Trophoblast cell (in vitro differentiated cells and primary cell): ENCODE measurements at places on chromosomes 7 and 10.
A peak's percentile ranks its signal among the peaks of the same experiment; 100 is the strongest.

DNA sequence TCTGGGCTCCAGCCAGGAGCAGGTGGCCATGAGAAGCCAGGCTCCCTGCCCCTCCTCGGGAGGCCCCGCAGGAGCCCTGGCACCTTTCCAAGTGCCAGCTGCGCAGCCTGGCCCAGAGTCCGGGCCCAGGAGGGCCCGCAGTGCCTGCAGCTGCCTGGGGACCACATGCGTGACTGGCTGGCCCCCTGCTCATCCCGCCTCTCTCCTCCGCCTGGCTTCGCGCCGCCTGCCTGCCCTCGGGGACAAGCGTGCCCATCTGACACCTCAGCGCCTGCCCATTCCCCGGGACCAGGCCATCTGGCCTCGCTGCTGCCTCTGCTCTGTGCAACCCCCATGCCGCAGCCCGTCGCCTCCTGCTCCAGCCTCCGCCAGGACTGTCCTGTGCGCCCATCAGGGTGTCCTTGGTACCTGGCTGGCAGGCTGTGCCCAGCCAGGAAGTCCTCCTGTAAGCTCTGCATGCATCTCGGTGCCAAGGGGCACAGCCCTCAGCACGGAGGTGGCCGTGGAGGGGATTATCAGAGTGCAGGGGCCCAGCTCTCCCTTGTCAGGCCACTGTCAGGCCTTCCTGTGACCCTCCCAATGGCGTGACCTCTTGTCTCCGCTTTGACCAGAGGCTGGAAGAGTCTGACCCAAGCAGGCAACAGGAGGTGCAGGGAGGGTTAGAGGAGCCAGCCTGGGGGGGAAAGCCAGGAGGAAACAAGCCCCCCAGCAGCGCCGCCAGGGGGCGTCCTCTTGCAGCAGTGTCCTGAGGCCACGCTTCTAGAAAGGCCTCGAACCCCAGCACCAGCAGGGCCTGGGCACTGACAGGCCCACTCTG, 50.5 kb downstream of the TMEM209 start:
- DNase-seq: no peak
- H3K4me1 ChIP-seq: no peaks in the 10 kb centered on the region
- H3K27me3 ChIP-seq: no peaks in the 10 kb centered on the region
- no peak overlapping the region for H3K27ac ChIP-seq
- H3K36me3 ChIP-seq: no peaks in the 10 kb centered on the region
- no peak overlapping the region for H3K4me3 ChIP-seq

DNA sequence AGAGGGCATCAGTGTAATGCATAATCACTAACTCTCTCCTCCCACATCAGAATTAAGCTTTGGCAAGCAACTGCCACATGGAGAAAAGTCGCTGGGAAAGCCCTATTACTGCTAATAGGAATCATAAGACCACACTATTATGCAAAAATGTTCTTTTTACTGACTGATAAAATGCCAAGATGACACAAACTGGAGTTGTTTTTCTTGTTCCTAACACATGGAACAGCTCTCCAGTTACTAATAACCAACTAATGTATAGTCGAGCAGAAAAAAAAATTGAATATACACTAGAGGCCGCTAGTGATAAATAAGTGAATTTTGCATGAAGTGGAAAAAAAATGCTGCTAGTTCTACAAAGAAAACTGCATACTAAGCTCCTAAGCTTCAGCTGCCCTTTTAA, 165.6 kb downstream of the TPK1 start:
- H3K4me3 ChIP-seq: no peak overlapping the region
- H3K27me3 ChIP-seq: no peaks in the 10 kb centered on the region
- DNase-seq: peak; percentile 6
- H3K27ac ChIP-seq: no peak overlapping the region

DNA sequence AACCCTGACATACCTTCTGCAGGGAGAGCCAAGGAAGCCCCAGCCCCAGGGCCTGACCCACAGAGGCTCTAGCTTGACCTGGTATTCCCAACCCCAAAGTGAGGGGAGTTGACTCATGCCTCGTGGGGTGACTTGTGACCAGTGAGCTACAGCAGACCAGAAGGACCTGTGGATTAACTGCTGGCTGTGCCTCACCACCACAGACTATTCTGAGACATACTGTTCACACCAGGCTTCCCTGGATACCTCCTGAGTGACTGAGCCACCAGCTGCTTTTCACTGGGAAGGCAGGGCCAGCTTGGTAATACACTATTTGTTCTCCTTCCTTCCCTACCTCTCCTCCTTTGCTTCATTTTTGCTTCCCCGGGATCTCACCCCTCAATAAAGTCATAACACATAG, 7.3 kb downstream of the PLXNA4 start:
- no peak overlapping the region for H3K4me3 ChIP-seq
- no peaks in the 10 kb centered on the region for H3K4me1 ChIP-seq
- H3K36me3 ChIP-seq: no peaks in the 10 kb centered on the region
- H3K27ac ChIP-seq: no peak overlapping the region
- peaks cover 30% of the 10 kb centered on the region for H3K27me3 ChIP-seq

- H3K4me1 ChIP-seq: no peaks in the 10 kb centered on the region
- H3K36me3 ChIP-seq: no peaks in the 10 kb centered on the region
- H3K4me3 ChIP-seq: no peak overlapping the region
- H3K27me3 ChIP-seq: no peaks in the 10 kb centered on the region
These were observed 17.7 kb downstream of the CACNB2 start for GRCh38 chr10:18157881-18158280.

DNA sequence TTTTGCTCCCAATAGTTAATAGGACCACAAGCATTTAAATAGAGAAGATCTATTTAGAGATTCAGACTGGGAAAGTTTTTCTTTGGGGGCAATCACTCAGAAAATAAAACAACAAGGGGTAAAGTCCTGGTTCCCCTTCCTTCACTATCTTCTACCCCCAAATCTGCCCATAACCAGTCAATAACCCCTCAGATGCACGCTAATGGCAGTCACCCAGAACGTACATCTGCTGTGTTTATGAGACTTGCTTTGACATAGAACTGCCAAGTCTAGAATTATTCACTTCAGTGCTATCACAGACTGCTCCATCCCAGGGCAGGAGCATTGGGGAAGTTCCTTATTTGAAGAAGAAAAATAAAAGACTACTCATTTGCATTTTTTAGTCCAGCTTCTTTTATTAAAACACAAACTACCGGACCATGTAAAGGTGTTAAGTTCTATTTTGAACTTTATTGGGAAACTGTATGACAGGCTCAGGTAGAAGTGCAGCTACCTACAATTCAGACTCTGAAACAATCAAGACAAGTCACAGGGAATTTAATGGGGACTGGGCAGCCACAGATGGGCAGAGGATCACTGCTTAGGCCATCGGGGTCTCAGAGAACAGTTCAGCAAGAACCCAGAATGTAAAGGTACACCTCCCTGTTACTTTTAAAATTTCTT, 38.4 kb downstream of the ANK3 start:
- no peaks in the 10 kb centered on the region for H3K27me3 ChIP-seq
- H3K27ac ChIP-seq: no peak overlapping the region
- no peaks in the 10 kb centered on the region for H3K36me3 ChIP-seq
- no peak overlapping the region for H3K4me3 ChIP-seq
- no peaks in the 10 kb centered on the region for H3K4me1 ChIP-seq

DNA sequence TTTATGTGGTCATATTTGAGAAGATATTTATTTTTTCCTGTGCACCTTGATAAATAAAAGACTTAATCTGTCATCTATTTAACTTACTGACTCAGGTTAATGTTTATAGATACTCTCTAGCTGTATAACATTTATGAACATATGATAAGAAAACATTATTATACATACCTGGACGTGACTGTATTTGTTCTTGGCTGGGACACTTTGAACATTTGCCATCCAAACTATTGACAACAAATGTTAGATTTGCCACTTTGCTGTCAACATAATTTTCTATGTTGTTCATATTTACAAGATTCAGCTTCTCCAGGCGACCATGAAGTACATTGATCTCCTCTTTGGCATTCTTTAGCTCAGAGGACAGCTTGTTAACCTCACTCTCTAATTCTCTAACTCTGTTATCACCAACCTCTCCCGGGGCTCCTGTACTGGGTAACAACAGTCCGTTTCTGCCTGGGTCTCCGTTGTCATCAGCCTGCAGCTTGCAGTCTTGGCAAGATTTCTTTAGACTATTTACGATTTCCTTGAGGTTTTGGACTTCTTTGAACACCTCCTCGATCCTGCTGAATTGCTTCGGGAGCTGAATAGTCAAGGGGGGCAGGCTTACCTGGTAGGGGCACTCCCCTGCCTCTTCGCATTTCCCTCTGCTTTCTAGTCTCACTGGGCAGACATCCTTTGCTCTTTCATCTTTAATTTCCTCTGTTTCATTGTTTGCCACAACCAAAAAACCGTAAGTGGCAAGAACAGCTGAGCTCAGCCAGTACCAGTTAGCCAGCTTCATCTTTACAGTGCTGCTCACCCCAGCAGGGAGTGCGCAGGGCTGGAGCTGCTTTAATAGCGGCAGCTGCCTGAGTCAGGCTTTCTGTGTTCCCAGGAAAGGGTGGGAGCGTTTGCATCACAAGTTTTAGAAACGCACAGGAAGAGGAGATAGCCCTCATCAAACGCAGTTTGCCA, at the start of gene FGL2:
FGL2 (minus strand) TSS at position 807 of the 954 bp plus-strand sequence; CDS start at position 781, 26 bp downstream.
- H3K4me1 ChIP-seq: no peaks in the 10 kb centered on the region
- H3K27ac ChIP-seq: no peak within 1 kb of the TSS
- H3K4me3 ChIP-seq: no peak within 1 kb of the TSS
- no peaks in the 10 kb centered on the region for H3K36me3 ChIP-seq
- no peak for DNase-seq
- H3K27me3 ChIP-seq: no peaks in the 10 kb centered on the region

GRCh38 chr10:14751921-14752320, 22.8 kb downstream of the FAM107B start:
- DNase-seq: no peak
- H3K36me3 ChIP-seq: no peaks in the 10 kb centered on the region
- peaks cover 9% of the 10 kb centered on the region for H3K4me1 ChIP-seq
- no peak overlapping the region for H3K4me3 ChIP-seq
- H3K27ac ChIP-seq: no peak overlapping the region

DNA sequence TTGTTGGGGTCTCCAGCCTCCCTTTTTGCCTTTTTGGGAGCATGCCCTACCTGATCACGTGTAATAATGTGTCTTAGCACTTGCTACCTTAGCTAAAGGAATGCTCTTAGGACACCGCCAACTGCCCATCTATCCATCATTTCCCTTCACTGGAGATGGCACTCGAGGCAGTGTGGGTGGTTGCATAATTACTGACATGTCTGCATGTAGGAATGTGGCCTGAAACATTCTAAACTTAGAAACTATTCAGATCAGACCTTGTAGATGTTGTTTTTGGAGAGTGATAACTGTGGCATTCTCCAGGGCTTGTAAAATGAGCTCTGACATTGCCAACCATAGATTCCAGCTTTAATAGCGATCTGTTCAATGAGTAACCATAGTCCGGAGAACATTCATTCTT, 365.8 kb downstream of the BBS9 start:
- no peaks in the 10 kb centered on the region for H3K36me3 ChIP-seq
- DNase-seq: peak; percentile 77
- H3K4me1 ChIP-seq: peaks cover 2% of the 10 kb centered on the region
- H3K27me3 ChIP-seq: no peaks in the 10 kb centered on the region

DNA sequence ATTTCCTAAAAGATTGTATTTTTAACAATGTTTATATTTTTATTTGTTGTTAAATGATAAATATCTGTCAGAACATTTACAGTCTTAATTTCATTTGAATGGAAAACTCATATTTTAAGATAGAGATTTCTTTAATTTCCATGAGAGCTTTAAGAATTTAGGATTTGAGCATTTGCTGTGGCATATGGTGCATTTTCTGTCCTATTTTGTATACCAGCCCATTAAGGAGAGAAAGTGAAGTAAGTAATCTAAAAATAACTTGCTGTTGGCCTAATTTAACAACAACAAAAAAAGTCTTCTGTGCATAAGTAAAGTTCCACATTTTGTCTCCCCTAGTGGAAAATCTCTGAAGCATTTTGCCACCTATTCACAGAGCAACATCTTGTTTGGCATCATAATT, 190.9 kb upstream of the PPP1R3A start:
- no peaks in the 10 kb centered on the region for H3K36me3 ChIP-seq
- H3K27me3 ChIP-seq: no peaks in the 10 kb centered on the region
- no peak overlapping the region for H3K27ac ChIP-seq
- no peak overlapping the region for H3K4me3 ChIP-seq
- H3K4me1 ChIP-seq: no peaks in the 10 kb centered on the region

- DNase-seq: peak; percentile 75
- H3K4me1 ChIP-seq: peaks cover 7% of the 10 kb centered on the region
These were observed 13.1 kb downstream of the TAS2R41 start for GRCh38 chr7:143490717-143491306.

DNA sequence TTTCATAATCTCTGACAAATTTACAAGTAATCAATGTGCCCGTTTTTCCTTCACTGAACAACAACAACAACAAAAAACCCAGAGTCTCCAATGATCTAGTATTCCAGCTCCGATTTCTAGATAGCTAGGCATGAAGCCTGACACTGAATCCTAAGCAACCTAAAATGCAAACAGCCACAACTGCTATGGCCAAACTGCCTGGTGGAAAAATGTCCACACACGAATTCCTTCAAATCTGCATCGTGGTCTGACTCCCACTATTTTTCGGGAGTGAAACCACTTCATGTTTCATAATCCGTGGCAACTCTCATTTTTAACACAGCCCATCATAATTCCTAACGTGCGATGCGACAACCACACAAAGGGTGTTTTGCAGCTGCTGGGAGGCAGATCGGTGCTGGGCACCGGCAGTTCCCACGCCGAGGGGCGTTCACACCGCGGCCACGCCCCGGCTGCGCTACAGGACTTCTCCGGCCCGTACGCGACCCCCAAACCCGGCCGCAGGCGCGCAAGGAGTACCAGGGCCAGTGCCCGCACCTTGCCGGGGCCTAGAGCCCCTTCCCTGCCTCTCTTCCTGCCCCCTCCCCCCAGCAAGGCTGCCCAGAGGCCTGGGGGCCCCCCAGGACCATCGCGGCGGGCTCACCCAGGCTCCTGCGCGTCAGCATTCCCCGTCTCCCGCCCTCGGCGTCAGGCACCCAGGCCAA, 814 bp downstream of the RUFY2 start:
- DNase-seq: peak; percentile 44
- H3K4me3 ChIP-seq: peak overlapping the region; percentile 91
- peaks cover 2% of the 10 kb centered on the region for H3K36me3 ChIP-seq
- peak overlapping the region; percentile 67 for H3K27ac ChIP-seq
- no peaks in the 10 kb centered on the region for H3K4me1 ChIP-seq

DNA sequence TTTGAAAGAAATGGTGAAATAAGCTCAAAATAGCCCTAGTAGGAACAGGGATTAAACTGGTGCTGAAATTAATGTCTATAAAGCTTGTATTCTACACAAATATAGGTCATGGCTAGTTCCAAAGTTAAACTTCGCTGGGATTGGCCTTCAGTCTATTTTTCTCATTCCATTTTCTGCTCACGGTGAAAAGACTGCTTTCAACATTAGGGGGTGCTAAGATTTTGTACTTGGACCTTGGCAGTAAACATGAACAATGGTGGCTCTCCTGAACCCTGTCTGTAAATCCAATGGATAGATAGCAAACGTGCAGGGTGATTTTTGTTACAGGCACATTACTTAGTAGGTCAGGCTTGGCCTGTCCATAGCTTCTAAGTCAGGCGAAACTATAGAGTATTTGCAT, 36.0 kb upstream of the RSU1 start:
- H3K27ac ChIP-seq: no peak overlapping the region
- H3K27me3 ChIP-seq: no peaks in the 10 kb centered on the region
- H3K4me3 ChIP-seq: no peak overlapping the region
- H3K36me3 ChIP-seq: no peaks in the 10 kb centered on the region
- no peak for DNase-seq
- peaks cover 2% of the 10 kb centered on the region for H3K4me1 ChIP-seq
